ACHN (cell line): ENCODE measurements at places on chromosomes 3 and 15.

GRCh38 chr3:161171113-161171512 lies 50.0 kb upstream of the NMD3 start:
- peak; percentile 29 for DNase-seq

- no peak for DNase-seq
Observed at GRCh38 chr15:48888836-48889235, 10.9 kb downstream of the EID1 start.

GRCh38 chr15:34582461-34583371 lies 735 bp downstream of the GOLGA8B start:
- peak; percentile 46 for DNase-seq

- DNase-seq: no peak
Observed at GRCh38 chr15:87760547-87761314, 495.8 kb downstream of the NTRK3 start.

DNA sequence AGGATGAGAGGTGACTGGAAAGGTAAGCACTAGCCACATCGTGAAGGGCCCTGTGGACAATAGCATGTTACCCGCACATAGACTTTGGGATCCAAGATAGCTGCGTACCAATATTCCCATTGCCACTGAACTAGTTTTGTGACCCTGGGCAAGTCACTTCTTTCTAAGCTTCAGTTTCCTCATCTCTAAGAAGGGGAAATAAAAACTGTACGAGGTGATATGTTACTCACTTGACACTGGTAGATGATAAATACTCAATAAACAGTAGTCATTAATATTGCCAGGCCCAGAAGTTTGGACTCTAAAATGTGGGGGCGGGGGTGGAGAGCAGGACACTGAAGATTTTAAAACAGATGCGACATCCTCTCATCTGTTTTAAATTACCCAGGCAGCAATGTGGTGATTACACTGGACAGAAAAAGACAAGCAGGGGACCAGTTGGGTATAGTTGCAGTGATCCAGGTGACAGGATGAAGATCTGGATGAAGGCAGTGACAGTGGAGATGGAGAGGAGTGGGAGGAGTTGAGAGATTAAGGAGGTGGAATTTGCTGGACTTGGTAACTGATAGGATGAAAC lies 2.5 kb downstream of the ATG7 start:
- no peak for DNase-seq

DNA sequence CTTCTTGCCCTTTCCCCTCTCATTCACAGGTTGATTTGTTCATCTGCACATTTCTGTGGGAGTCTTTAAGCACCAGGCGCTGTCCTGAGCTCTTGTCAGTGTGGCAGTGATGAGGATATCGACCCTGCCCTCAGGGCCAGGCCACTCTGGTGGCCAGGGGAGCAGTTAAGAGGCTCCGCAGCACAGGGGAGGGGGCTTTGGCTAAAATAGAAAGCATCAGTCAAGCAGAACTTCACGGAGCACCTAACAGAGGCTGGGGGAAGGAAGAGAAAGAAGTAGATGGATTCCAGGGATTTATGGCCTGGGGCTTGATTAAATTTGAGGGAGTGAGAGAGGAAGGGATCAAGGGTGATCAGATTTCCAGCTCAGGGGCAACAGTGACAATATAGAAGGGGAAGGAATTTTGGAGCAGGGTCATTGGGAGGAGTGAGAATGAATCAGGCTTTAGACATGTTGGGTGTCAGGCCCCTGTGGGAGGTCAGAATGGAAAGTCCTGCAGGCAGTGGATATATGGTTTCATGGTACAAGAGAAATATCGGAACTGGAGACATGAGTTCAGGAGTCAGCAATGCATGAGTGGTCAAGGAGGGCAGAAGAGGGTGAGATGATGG lies 73.0 kb upstream of the GLCE start:
- no peak for DNase-seq

DNA sequence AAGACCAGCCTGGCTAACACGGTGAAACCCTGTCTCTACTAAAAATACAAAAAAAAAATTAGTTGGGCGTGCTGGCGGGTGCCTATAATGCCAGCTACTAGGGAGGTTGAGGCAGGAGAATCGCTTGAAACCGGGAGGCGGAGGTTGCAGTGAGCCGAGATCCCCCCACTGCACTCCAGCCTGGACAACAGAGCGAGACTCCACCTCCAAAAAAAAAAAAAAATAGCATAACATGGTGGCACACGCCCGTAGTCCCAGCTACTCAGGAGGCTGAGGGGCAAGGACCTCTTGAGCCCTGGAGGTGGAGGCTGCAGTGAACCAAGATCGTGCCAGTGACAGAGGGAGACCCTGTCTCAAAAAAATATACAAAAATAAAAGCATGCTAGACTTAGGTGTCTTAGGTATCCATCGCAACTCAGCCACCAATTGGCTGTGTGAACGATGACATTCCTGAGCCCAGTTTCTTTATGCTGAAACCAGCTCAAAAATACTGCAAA lies 6.2 kb downstream of the PLCH1 start:
- peak; percentile 5 for DNase-seq

DNA sequence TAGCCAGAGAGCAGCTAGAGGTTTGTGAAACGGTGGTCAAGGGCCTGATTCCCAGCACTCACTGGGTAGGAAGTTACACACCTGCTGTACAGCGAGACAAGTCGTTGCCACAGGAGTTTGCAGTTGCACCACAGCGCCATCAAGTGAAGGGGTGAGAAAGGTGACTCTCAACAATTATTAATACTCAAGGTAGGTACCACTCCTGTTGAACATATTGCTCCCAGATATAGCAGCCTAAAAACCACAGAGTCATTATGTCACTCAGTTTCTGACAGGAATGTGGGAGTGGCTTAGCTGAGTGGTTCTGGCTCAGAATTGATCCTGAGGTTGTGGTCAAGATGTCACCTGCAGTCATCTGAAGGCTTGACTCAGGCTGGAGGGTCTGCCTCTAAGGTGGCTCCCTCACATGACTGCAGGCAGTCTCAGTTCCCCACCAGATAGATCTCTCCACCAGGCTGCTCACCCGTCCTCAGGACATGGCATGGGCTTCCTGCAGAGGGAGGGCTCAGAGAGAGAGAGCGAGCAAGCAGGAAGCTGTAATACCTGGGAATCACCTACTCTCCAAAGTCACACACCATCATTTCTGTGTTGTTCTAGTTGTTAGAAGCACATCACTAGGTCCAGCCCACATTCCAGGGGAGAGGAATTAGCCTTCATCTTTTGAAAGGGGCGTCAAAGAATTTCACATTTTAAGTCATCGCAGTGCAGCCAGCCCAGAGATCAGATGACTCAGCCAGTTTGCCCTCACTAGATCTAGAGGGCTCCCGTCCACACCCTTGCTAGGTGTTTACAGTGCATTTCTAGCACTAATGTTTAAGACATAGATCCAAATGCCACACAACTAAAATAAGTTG lies 17.0 kb upstream of the ANO10 start:
- peak; percentile 65 for DNase-seq

DNA sequence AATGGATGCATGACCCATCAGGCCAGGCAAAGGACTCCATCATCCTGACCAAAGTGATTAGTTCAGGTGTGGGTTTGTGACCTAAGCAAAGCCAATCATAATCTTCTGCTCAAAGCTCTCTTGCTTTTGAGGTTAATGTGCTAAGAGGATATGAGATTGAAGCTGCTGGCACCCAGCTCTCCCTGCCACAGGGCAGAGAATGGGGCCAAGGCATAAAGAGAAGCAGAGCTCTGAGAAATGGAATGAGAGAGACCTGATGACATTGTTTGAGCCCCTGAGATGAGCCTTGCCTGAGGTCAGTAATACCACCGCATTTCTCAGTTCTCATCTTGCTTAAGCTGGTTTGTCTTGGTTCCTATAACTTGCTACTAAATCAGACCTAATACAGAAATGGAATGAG lies 6.4 kb upstream of the PARP6 start:
- no peak for DNase-seq

- no peak for DNase-seq
Observed at GRCh38 chr3:156305672-156306071, 185.3 kb downstream of the KCNAB1 start.

GRCh38 chr15:89822026-89822425 lies 7.4 kb upstream of the ANPEP start:
- DNase-seq: no peak

DNA sequence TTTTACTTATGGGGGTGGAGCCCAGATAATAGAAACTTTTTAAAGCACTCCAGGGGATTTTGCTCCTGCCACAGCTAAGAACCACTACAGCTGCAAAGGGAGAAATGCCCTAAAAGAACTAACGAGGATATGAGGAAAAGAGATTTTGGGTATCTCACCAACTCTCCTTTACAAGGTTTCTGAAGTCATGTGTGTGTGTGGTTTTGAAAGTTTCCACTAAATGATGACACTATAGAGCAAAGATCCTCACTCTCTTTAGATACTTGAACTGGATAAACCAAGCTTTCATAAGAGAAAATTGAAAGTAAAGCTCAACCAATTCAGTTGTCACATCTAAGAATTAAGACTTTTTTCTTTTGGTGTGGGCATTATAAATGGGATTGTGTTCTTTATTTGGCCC lies 455.3 kb upstream of the ALCAM start:
- no peak for DNase-seq

DNA sequence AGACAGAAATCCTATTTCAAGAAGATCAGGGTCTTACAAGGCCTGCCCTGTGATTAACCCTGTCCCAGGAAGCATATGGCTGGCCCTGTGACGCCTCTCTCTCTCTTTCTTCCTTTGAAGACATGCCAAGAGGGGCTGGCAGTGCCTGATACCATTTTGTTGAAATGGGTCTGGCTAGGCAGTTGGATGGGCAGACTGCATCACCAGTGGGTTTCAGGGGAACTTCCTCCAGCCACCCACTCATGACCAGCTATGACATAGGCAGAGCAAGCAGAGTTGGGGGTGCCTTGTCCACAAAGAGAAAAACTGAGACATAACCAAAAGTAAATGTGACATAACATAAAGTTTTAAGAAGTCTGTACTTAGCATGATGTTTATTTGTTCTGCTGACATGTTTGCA lies 31.4 kb upstream of the MANF start:
- no peak for DNase-seq

GRCh38 chr3:183815563-183815940 lies 9.8 kb downstream of the MAP6D1 start:
- DNase-seq: no peak

DNA sequence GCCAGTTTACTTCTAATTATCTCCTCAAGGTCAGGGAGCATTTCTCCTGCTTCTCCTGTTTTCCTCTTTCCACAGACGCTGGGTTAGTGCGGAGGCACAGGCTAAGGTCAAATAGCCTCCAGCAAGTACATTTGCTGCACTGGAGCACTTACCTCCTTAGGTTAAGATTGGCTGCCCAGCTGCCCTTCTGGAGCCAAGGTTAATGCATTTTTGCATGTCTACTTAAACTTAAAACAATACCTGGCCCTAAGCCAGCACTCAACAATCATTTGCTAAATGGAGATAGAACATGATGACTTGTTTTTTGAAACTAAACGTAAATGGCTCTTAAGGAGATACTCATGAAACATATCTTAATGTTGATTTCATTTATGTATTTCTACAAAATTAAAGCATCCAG lies 83.5 kb downstream of the SSR3 start:
- no peak for DNase-seq

DNA sequence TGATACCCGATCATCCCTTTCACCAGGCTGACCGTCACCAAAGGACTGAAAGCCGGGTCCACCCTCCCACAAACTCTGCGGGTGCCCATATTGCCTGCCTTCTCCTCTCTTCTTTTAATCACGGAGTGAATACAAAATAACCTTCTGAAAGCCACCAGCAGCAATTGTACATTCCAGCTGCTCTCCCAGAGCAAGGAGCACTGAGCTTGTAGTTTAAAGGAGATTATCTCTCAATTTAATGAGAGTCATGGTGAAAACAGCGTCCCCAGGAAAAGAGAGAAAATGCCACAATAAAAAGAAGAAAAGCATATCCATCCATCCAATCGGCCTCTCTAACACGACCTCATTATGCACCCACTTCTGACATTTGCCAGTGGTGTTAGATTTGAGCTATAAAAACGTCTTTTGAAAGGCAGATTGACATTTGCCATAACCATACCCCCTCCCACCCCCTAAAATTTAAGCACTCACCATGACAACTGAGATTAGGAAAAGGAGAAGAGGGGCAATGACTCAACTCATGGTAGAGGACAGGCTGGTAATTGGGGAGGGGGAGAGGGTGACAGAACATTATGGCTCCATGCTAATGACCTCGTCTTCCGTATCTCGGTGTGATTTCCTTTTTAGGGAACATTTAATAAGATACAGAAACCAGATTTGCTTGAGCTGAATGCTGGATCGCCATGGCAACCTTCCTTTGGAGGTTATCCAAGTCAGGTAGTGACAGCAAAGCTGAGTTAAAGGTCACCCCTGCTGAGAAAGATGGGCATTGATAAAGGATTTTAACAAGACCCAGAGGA lies 106.2 kb downstream of the ST8SIA2 start:
- no peak for DNase-seq

- DNase-seq: no peak
Observed at GRCh38 chr3:104385421-104385820, 981.3 kb upstream of the ALCAM start.

GRCh38 chr15:99252326-99252725 lies 1.0 kb downstream of the LRRC28 start:
- DNase-seq: no peak

DNA sequence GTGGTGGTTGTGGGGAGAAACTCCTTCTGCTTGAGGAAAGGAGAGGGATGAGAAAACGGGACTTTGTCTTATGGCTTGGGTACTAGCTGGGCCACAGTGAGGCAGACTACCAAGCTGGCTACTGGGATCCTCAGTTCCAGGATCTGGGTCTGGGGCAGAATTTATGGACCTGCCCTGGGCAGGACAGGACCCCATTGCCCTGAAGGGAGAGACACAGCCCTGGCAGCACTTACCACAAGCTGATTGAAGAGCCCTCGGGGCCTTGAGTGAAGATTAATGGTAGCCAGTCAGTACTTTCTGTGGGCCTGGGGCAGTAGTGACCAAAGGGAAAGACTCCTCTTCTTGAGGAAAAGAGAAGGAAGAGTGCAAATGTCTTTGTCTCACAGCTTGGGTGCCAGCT lies 799.7 kb downstream of the SI start:
- no peak for DNase-seq

DNA sequence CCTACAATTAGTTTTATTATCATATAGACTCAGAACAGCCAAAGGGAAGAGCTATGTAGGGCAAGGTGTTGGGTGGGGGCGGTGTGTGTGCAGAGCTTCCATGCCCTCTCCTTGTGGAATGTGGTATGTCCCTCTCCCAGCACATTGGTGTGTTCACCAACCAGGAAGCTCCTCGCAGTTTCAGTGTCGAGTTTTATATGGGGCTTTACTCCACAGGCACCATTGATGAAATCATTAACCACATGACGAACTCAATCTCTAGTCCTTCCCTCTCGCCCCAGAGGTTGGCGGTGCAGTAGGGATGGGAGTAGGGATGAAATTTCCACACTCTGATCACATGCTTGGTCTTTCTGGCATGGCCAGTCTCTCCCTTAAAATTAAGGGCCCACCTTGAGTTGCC lies 13.6 kb upstream of the SRP14 start:
- peak; percentile 70 for DNase-seq

- peak; percentile 49 for DNase-seq
Observed at GRCh38 chr15:78709263-78709882, 68.4 kb upstream of the CHRNB4 start.

DNA sequence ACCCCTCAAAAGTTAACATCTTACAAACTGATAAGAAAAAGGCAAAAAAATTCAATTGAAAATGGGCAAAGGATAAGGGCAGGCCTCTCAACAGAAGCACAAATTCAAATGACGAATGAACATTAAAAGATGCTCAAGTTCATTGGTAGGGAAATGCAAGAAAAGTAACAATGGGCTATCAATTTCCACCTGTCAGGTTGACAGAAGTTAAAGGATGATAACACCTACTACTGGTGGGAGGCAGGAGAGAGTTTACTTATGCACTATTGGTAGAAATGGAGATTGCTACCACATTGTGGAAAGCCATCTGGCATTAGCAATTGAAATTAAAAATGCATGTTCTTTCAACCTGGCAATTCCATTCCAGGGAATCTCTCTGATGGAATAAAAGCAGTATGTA lies 35.6 kb upstream of the TNFAIP8L3 start:
- DNase-seq: no peak
